Fibroblast of skin of right quadriceps (primary cell): ENCODE measurements at places on chromosomes 7 and 10.
A peak's percentile ranks its signal among the peaks of the same experiment; 100 is the strongest.

- peak; percentile 98 for DNase-seq
Observed at GRCh38 chr10:126090911-126091728, 194.8 kb downstream of the FANK1 start.

DNA sequence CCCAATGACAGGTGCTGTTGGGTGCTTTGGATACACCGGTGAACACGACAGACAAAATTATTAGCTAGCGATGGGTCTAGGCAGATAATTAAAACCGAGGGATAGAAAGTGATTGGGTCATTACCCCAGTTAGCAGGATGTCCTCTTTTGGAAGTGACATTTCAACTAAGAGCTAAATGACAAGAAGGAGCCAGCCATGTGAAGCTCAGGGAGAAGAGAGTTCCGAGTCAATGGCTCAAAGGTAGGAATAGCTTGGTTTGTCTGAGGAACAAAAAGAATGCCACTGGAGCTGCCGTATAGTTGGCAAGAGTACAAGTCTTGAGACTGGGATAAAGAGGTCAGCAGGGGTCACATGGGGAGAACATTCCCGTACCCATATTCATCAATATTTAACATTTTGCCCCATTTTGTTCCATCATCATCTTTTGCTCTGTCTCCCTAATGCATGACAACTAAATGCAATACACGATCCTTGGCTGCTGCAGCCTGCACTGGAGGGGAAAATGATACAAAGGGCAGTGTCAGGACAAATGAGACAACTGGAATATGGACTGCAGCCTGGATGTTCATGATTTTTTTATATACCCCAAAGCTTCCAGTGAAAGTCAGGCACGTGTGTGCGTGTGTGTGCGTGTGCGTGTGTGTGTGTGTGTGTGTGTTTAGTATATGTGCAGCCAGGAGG is 115.7 kb downstream of the ICA1 start:
- no peak for DNase-seq

GRCh38 chr7:84291756-84292155 is 97.2 kb upstream of the SEMA3A start:
- no peak for DNase-seq

DNA sequence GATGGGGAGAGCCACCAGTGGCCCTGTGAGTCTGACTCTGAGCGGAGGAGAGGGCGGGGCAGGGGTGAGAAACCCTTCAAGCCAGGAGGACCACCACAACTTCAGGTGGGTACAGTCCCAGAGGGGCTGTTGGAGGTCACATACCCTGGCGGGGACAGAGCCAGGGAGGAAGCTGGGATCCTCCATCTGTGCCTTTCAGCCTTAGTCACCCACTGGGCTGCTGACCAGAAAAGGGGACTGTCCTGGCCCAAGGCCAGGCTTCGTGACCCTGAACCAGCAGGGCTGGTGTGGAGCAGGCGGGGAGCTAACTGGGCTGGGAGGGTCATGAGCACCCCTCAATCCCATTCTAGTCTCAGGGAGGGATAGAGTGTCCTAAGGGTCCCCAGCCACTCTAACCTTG is 1.5 kb upstream of the CALHM3 start:
- DNase-seq, result no peak

DNA sequence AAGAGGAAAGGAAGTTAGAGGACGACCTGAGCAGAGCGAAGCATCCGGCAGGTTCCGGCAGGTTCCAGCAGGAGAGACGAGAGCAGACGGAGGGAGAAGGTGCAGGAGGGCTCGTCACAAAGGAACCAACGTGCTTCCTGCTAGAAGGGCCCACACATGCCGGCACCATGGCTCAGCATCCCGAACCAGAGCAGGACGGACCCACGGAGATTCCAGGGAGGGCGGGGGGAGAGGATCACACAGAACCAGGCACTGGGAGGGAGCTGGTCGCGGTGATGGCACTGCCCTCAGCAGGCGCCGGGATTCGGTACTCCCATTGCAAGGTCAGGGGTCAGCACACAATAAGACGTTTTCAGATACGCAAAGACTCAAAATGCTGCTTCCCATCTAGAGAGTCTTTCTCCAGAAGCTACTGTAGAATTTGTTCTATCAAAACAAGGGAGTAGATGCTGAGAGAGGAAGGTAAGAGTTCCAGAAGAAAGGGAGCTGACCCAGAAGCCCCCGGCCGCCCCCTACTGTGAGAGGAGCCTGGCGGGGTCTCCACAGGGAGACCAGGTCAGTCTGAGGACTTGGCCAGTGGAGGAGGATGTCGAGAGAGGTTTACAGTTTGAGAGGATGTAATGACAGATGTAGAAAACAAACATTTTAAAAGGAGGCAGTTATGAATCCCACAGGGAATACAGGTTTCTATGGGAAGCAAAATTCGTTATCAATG is 23.6 kb upstream of the PWWP2B start:
- no peak for DNase-seq

DNA sequence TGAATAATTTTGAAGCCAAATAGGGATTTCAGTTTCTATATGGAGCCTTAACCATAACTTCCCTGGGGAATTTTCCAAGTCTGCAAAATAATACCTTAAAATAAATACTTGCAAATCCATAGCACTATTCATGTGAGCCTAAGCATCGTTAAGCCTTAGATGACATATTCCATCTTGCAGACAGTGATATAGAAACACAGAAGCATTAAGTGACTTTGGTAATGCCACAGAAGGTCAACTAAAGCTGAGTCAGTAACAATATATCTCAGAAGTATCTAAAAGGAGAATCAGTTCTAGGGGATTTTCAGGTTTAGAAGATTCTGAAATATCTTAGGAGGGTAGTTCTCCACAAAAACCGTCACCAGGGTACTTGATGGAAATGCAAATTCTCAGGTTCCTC is 163.4 kb upstream of the COL1A2 start:
- peak; percentile 5 for DNase-seq

GRCh38 chr10:8073691-8074416 is 19.4 kb downstream of the GATA3 start:
- DNase-seq, result peak; percentile 31

DNA sequence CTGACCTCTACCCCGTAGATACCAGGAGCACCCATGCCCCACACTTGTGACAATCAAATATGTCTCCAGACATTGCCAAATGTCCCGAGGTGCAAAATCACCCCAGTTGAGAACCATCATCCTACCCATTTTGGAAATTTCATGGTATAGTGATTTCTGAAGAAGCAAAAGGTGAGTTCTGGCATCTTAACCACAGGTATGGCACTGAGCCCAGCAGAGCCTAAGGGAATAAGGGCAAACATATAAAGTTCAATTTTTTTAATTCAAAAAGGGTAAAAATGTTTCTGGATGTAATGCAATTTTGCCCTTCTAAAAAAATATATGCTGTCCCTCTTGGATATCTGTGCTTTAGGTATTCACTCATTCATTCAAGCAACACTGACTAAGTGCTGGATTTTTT is 30.5 kb upstream of the CPXM2 start:
- no peak for DNase-seq

DNA sequence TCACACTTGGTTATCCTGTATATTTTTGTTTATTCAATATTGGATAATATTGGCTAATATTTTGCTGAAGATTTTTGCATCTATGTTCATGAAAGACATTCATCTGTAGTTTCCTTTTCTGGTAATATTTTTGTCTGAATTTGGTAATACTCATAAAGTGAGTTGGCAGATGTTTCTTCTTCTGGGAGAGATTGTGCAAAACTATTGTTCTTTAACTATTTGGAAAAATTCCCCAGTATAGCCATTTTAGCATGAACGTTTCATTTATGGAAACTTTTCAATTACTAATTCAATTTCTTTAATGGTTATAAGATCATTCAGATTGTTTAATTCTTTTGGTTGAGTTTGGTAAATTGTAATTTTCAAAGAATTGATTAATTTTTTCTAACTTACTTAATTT is 560.8 kb upstream of the FZD8 start:
- no peak for DNase-seq

GRCh38 chr10:110209454-110209925 is 2.1 kb downstream of the MXI1 start:
- DNase-seq, result peak; percentile 87

DNA sequence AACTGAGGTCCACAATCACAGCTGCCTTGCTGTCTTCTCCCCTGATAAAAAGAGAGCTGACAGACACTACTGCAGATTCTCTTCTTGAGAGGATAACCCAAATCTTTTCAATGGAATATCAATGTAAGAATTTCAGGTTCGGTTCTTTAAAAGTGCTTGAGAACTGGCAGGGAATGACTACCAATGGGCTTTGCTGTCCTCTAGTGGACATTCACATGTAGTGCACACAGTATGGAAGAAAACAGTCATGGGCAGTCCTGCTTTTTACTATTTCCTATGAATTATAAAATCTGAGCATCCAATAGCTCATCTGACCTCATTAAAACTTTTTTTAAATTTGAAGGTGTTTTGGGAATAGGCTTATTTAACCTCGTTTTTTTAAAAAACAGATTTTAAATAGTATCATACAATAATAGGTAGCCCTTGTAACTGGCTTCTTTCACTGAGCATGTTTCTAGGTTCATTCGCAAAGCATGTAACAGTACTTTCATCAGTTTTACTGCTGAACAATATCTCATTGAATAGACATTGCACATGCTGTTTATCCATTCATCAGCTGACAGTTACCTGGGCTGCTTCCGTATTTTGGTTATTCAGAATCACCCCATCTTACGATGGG is 18.3 kb downstream of the FZD9 start:
- peak; percentile 40 for DNase-seq

DNA sequence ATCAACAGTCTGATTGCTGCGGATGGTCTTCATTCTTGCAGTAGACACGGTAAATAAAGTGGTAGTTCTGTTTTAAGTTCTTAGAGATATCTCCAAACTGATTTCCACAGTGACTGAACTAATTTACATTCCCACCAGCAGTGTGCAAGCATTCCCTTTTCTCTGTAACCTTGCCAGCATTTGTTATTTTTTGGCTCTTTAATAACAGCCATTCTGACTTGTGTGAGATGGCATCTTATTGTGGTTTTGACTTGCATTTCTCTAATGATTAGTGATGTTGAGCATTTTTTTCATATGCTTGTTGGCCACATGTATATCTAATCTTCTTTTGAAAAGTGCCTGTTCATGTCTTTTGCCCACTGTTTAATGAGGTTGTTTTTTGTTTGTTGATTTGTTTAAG is 30.2 kb upstream of the CXCL12 start:
- peak; percentile 39 for DNase-seq

- peak; percentile 98 for DNase-seq
Observed at GRCh38 chr10:17003151-17003550, 126.5 kb downstream of the CUBN start.

- no peak for DNase-seq
Observed at GRCh38 chr10:125531465-125531864, 151.5 kb downstream of the TEX36 start.

GRCh38 chr10:239109-239508 is 103.9 kb downstream of the ZMYND11 start:
- DNase-seq, result peak; percentile 15

GRCh38 chr10:71077796-71078453 is 134.4 kb upstream of the UNC5B start:
- DNase-seq, result no peak

GRCh38 chr7:123070702-123071286 is 75.3 kb upstream of the TAS2R16 start:
- no peak for DNase-seq

DNA sequence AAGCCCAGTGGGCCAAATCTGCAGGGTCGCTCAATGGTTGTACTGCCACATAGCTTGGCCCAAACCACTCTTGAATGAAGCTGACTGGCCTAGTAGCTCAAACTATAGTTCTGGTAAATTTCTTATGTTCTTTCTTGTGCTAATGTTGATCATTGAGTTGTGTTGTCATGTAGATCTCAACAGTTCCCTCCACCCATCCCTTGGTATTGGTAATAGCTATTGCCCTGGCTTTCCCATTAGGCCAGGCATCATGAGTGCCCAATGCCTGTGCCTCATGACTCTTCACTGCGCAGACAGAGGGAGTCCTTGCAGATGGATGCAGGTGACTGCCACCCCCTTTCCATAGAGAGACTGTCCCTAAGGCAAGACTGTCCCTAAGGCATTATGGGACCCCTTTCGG is 988.4 kb downstream of the KCNMA1 start:
- DNase-seq, result no peak

DNA sequence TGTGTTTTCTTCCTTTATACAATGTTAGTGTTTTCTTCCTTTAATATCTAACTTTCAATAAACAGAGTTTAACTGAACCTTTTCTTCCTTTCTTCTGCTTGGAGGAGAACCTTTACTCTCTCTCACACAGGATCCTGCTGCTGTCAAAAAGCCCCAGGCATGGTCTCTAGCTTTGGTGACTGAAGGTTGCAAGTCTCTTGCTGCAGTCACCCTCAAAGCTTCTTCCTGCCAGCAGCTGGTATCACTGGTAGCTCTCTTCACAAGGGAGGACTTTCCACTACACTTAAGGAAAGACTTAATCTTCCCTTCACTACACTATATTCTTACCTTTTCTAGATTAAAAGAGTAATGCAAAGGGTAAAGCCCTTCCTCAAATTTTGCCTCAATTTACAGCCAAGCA is 153.4 kb downstream of the SGMS1 start:
- DNase-seq, result no peak

GRCh38 chr10:17528306-17528862 is 74.0 kb upstream of the ST8SIA6 start:
- DNase-seq, result peak; percentile 35

DNA sequence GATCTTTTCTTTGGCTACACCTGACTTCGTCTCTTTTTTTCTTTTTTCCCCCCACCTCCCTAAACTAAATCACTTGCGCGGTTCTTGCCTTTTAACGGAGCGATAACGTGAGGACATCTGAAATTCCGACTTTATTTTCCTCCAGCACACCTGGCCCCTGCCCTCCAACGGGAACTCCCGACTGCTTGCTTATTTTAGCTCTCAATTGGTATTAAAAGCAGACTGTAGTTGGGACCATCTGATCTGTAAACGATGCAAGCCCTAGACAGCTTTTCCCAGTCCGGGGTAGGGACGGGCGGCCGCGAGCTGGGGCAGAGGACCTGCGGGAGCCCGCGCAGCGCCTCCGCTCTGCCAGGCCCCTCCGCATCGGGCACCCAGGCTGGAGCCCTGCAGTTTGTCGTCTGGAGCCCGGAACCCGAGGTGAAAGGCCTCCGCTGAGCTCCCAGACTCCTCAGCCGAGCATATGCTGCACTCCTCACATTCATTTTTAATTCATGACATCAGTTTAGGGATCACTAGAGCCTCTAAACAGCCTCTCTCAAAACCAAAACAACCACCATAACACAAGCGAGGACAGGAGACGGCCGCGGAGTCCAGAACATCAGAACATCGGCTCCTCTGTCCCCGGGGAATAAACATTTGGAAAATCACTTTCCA is 10.0 kb upstream of the EMX2 start:
- DNase-seq, result peak; percentile 44

- DNase-seq, result no peak
Observed at GRCh38 chr7:24659505-24659904, 86.3 kb downstream of the PALS2 start.

DNA sequence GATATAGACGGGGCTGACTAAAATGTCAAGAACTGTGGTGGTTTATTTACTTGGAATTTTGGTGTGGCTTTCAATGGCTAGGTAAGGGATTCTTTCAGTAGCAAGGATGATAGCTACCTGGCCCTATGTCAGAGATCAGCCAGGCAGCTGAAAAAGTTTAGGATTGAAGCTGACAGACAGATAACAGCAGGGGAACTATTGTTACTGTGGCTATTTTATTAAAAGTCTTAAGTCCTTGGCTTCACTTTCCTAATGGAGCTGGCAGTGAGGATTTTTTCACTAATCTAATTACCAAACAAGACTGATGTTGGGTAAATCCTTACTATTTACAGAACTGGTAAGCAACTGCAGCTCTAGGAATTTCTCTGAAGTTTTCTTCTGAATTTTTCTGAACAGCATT is 72.4 kb upstream of the ANLN start:
- no peak for DNase-seq

GRCh38 chr10:79093658-79094411 is 25.1 kb downstream of the ZMIZ1 start:
- no peak for DNase-seq
